ENCODE measurements at places on chromosomes 7 and 10. TPM values are rescaled to one million over a fixed set of nuclear protein-coding genes. Genes with fewer than 3 reads are reported as not detected.

DNA sequence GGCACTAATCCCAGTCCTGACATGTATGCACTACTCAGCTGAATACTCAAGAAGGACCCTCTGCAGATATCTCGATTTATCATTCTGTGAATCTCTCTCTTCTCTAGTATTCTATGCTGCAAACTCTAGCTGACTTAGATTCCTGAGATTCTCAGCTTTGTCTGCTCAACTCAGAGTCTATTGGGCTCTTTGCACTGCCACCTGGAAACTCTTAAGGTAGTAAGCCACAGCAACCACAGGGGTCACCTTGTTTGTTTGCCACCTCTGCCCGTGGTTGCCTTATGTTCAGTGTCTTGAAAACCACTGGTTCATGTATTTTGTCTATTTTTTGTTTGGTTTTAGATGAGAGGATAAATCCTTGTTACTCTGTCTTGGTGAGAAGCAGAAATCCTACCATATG, 72.9 kb downstream of the SP8 start:
- DNase-seq: peak; percentile 4

GRCh38 chr7:132609222-132609621, 33.0 kb upstream of the PLXNA4 start:
- no peak for DNase-seq

DNA sequence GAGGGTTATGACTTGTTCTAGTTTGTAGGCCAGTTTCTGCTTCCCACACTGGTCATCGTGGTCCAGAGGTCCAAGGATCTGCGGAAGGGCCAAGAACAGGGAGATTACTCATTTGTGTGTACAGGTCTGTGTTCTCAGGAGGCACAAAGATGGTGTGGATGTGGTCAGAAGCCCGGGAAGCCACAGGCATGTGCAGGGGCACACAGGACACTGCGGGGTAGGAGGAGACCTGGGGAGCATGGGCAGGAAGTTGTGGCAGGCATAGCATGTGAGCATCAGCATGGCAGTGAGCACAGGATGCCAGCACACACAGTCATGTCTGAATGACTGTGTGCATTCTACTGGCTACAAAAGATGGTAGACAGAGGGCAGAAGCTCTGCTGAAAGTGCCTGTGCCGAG, 445.8 kb downstream of the PLXNA4 start:
- DNase-seq: no peak

GRCh38 chr7:97373736-97374135, 256.2 kb downstream of the SDHAF3 start:
- DNase-seq: no peak

- no peak for DNase-seq
Measured at GRCh38 chr7:38905056-38905759, 3.8 kb downstream of the VPS41 start.

DNA sequence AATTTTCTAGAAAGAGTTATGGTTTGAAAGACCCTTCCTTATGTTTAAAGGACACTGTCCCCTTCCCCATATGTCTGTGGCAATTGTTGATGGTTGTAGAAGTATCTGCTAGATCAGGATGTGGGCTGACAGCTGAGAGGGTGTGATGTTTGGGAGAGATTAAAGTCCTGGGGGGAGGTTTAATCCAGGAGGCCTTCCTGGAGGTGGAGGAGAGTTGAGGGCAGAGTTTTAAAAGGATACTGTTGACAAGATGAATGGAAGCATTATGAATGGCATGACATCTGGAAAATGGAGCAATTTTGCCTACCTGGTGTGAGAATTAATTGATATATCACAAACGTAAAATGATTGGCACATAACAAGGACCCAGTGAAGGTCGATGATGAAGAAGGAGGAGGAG, 32.9 kb upstream of the SMC3 start:
- DNase-seq: no peak

Gene HOXA6
- total RNA-seq: 28.1 TPM

Gene TET1
- under 0.01 TPM for total RNA-seq

Gene CYP3A4
- not detected for total RNA-seq

Gene TAC1
- total RNA-seq: not detected

All from HT-29 (cell line).